ENCODE measurements at places on chromosomes 3 and 15.

DNA sequence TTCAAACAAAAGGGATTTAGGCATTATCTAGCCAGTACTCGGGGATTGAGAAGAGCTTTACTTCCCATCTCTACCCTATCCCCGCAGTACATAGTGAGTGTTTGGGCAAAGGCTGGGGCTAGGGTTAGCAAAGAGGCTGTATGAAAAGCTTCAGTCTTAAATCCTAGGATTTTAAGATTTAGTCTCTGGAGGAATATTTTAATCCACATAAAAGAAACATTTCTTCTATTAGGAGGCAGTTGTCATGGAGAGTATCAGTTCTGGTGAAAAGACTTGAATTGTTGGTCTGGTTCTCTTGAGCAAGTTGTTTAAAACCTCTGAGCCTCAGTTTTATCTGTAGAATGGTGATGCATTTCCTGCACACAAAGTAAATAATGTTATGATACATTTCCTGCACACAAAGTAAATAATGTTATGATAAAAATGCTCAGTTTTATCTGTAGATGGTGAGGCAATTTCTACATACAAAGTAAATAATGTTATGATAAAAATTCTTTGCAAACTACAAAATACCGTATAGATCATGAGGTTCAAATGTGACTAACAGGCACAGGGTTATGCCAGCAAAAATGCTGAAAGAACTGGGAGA lies 53.9 kb upstream of the ZBED2 start:
- no peak for DNase-seq

GRCh38 chr3:172249039-172249438 lies 199.2 kb downstream of the GHSR start:
- DNase-seq = no peak

DNA sequence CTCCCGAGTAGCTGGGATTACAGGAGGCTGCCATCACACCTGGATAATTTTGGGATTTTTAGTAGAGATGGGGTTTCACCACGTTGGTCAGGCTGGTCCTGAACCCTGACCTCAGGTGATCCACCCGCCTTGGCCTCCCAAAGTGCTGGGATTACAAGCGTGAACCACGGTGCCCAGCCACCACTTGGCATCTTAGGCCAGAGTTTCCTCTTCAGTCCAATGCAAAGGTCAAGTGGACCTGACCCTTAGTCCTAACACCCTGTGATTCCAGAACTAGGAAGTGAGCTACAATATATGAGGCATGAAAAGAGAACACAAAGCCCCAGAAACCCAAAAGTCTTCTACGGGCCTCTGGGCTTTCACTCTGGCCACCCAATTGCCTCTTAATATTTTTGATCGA lies 5.3 kb downstream of the MYLK start:
- no peak for DNase-seq

DNA sequence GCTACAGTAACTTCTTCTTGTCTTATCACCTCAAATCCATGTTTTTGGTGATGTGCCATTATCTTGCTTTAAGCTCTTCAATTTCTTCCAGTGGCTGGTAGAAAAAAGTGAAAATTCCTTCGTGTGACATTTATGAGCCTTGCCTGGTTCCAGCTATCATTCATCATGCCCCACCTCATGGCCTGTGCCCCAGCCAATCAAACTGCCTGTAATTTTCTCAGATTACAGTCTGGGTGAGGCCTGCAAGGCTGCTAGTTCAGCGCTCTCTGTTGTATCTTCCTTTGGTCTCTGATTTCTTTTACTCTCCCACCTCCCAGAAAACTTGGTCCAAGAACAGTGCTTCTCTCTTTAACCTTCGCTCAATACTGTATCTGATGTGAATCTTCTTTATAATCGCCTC lies 249.3 kb upstream of the ZNF717 start:
- DNase-seq = no peak

DNA sequence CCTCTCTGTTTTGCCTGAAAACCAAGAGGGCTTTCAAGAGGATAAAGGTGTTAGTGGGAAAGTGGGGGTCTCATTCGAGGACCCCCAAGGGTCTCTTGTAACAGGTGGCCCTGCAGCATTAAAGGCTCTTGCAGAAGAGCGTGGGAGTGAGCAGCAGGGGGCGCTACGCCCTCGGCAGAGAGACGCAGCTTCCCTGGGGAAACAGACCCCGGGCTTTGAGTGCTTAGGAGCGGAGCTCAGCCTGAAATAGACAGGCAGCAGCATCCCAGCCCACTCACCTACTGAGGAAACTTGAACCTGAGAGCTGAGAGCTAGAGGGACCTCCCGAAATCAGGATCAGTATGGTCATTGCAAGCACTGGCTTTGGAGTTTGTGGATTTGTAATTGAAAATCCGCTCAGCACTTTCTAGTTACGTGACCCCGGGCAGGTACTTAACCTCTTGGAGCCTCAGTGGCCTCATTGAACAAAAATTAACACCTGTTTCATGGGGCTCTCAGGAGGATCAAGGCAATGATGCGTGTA lies 25.7 kb downstream of the RPLP1 start:
- peak; percentile 42 for DNase-seq

DNA sequence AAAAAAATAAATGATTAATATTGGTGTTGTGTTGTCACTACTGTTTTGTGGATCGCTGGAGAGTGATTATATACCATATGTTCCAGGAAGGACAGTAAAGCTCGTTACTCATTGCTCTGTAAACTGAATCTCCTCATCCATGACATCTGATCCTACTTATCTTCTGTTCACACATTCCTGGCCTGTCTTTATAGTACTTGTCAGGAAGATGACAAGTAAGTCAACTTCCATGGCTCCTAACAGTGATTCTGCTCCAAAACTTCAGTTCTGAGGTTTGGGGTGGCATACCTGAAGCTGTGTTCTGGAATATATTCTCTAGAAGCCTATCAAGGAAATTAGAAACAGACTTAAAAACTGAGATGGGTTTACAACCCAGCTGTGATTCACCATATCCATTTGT lies 288.9 kb downstream of the ZBBX start:
- no peak for DNase-seq

GRCh38 chr3:107599772-107600145 lies 77.0 kb downstream of the BBX start:
- no peak for DNase-seq

DNA sequence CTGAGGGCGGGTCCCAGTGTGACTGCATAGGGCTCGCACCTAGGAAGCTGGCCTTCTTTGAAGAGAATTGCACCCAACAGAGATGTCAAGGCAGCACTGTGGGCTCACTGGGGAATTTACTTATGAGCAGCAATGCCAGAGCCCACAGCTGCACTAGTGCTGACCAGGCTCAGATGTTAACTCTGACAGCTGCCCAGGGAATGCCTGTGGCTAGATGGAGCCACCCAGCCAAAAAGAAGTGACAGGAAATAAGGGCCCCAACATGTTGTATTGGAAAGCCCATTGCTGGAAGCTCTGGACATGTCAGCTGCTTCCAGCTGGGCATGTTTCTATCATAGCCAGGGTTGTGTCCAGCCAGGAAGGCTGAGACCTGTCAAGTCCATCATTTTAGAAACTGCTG lies 90.9 kb upstream of the ZNF280D start:
- no peak for DNase-seq

- no peak for DNase-seq
These were observed 22.4 kb downstream of the B3GNT5 start for GRCh38 chr3:183275418-183275817.

- no peak for DNase-seq
These were observed 98.3 kb upstream of the SPATA12 start for GRCh38 chr3:56962206-56962605.
